ENCODE measurements at places on chromosomes 5 and 9.

- DNase-seq = no peak
These were observed 191.2 kb downstream of the NR3C1 start for GRCh38 chr5:143212261-143212660.

DNA sequence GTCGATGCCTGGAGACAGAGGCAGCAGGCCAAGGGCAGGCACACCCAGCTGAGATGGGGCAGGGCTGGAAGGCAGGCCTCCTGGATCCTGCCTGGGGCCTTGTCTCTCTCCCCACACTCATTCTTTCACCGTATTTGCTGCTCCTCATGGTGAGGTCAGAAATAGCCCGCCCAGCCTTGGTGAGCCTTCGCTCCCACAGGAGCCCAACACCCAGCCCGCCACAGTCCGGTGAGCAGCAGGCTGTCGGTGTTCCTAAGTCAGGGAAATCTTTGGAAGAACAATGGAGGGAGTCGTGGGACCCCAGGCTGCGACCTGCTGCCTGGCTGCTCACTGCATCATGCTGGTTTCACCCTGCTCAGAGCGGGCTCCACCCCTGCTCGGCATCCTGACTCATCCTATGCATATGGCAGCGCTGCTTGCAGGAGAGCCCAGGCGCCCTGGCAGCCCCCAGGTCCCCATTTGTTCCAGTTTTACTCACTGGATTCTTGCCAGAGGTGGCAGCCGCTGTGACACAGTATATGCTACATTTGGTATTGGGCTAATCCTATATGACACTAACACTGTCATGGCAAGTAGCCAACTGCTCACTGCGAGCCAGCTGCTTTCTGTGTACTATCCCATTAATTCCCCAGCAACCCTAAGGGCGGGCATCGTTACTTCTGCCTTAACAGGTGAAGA lies 53.2 kb upstream of the NCS1 start:
- no peak for DNase-seq

DNA sequence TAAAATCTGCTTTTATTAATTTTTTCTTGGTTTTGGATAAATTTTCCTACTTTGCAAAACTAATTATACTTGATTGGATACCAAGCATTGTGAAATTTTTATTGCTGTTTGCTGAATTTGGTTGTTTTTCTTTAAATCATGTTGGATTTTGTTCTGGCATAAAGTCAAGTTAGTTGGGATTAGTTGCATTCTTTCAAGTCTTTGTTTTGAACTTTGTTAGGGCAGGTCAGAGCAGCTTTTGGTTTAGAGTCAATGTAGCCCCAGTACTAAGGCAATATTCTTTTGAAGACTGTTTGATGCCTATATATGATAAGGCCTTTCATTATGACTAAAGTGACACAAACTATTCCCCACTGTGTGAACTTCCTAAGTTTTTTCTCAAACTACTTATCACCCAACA lies 531.1 kb downstream of the RASEF start:
- DNase-seq = no peak

DNA sequence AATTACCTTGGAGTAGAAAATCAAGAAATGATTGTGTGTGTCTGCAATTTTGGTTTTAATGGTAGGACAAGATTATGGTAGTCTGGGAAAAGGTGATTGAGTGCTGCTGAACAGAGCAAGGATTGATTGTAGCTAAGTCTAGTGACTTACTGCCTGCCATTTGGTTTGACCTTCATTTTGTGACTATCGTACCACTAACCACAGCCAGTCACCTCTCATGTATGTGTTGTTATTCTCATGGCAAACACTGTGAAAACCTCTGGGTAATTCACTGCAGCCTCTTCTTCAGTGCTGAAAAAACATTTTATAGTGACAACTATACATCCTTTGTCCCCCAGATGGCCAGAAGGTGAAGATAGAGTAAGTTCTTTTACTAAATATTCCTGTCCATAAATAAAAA lies 37.5 kb downstream of the CTNNA1 start:
- DNase-seq = no peak

- DNase-seq = no peak
These were observed 13.3 kb upstream of the STING1 start for GRCh38 chr5:139495638-139496435.
